ENCODE measurements at places on chromosomes 1 and 21.

- no peak for DNase-seq
Observed at GRCh38 chr1:77350012-77350770, 68.4 kb downstream of the AK5 start.

- DNase-seq: peak; percentile 89
Observed at GRCh38 chr1:36386265-36387140, 779 bp upstream of the STK40 start.

GRCh38 chr1:2783435-2784397 is 17.8 kb downstream of the TTC34 start:
- no peak for DNase-seq

DNA sequence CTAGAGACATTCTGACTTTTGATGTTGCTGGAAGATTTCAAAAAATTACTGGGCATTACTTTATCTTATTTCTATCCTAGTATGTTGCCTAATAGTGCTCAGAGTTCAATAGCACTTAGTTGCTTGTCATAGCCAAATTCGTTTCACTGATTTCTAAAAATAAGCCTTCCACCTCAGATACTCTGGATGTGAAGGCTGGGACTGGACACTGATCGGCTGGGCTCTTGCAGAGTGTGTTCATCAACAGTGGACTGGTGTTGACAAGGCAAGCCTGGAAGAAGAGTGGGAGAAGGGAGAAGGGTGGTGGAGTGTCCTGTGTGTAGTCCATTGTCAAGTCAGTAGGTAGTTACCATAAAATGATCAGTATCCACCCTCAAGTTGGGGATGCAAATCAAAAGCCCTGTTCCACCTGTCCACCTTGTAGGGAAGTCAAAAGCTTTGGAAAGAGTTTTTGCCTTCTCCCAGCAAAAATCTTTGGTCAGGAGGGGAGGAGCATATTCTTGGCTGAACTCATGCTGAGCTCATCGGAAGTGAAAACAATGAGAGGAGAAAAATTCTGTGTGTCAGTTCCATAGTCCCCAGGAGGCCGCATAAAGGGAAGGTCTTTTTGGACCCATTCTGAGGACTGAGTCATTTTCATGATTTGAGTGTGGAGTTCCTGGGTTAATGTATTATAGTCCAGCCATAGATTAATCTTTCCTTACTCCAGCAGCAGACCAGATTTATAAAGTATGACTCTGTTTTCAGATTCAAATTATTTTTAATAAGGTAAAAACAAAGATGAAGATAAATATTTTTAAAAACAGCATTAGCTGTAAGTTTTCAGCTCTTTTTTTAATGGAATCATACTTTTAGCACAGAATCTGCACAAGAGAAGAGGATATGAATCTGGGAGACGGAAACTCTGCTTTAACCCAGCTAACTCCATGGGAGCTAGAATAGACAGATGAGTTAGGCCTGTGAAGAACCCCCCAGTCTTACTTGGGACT is 99.5 kb upstream of the BMP8A start:
- DNase-seq: peak; percentile 28

- DNase-seq: no peak
Observed at GRCh38 chr1:51237351-51238033, 1.4 kb downstream of the RNF11 start.

DNA sequence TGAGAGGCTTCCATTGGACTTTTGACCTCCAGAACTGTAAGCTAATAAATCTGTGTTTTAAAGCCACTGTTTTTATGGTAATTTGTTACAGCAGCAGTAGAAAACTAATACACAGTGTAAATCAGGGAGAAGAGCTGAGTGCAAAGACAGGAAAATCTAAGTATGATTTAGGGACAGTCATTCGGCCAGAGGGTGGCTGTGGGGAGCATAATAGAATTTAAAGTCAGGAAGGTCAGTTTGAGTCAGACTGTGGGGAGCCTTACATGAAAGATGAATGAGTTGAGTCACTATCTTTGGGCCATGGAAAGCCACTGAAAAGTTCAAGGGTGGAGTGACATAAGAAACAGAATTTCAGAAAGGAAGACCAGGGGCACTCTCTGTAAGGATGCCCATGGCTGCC is 52.4 kb upstream of the SSX2IP start:
- DNase-seq: no peak

DNA sequence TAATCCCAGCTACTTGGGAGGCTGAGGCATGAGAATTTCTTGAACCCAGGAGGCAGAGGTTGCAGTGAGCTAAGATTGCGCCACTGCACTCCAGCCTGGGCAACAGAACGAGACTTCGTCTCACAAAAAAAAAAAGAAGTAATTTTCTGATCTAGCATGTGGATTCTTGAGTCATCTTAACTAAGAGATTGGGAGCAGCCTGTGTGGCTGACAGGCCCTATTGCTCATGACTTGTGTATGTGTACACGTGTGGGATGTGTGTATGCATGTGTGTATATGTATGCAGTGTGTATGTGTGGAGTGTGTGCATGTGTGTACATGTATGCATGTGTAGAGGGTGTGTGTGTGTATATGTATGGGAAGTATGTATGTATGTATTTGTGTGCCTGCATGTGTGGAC is 29.5 kb downstream of the DOP1B start:
- no peak for DNase-seq

DNA sequence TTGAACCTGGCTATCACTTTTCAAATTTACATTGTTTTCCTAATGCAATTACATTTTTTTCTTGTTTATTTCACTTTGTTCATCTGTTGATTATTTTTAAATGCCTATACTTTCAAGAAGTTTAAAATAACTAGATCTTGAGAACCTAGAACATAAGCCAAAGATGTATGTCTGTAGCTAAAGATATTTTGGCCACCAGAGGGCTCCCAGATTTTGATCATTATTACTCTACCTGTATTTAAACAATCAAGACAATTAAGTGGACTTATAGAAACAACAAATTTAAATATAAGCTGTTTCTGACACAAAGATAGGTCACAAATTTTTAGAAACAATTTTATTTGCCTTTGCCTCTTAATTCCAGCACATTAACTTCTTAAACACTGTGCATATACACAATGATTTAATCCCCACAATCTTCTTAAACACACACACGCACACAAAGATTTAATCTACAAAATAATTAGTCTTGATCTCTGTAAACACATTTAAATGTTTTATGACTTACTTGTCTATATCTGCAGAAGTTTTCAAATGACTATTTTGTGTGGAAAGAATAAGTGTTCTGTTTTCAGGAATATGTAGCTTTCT is 380.0 kb downstream of the DSCAM start:
- DNase-seq: no peak

DNA sequence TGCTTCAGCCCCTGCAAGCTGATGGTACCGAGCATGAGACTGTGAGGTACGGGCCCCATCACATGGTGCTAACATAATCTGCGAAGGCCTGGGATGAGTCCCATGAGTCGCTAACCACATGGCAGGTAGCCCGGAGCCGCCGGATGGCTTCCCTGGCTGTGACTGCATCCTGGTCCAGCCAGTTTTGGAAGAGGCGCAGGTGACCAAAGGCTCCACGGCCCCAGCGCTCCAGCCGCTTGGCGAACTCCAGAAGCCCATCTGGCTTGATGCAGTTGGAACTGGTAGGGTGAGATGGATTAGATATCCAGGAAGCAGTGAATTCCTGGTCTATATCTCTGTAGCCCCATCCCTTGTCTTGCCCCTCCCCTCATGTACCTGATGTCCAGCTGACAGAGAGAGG is 24.6 kb downstream of the LRRC41 start:
- DNase-seq: no peak

DNA sequence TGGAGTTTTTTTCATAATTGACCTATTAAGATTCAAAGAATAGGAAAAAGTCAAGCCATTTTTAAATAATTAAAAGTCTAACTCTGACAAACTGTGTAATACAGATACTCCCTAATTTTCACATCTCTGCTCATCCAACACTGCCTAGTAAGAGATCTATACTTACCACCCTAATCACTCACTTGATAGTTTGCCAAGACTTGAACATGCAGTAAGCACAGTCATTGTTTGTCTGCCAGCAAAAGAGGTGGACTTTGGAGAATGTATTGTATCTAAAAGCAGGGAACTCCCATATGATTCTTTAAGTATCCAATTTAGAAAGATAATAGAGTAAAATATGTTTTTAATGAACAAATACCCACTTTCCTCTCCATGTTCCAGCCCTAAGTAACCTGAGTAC is 15.5 kb downstream of the TMEM59 start:
- DNase-seq: no peak

- DNase-seq: no peak
Observed at GRCh38 chr1:162857850-162858249, 3.1 kb downstream of the CCDC190 start.

- DNase-seq: no peak
Observed at GRCh38 chr1:42844592-42845140, 1.7 kb upstream of the ZNF691 start.

DNA sequence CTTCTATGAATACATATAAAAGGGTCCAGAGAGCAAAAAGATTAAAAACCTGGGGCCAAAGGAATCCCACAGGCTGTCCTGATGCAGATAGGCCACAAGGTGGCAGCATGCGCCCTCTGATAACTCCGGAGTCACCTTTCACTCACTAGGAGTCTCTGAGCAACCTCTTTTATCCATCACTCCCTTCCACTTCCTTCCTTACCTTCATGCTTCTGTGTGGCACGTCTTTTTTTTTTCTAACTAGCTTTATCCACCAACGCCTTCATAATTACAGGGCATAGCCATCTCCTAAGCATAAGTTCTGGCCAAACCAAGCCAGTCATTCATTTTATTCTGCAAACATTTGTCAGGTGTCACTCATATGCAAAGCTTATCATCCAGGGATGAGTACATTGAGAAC is 3.9 kb upstream of the PGLYRP4 start:
- DNase-seq: peak; percentile 18

DNA sequence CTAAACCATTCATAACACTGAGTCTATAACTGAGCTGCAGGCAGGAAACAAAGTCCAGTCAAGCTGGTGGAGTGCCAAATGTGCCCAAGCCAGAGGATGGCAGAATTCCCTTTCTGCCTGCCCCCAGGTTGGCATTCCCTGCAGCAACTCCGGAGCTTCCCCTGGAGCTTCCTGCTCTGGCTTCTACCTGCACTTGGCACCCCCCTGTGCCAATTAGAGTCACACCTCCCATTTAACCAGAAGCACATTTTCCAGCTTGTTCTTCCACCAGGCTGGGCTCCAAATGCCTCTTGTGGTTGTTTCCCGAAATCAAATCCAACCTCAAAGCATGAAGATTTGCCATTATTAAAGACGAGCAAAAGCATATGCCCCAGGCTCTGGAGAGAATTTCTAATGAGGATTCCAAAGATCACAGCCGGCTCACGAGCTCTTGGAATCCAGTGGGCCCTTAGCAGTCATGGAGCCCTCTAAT is 294.5 kb downstream of the RRAGC start:
- no peak for DNase-seq

GRCh38 chr1:89466307-89466930 is 58.2 kb upstream of the LRRC8B start:
- DNase-seq: no peak

DNA sequence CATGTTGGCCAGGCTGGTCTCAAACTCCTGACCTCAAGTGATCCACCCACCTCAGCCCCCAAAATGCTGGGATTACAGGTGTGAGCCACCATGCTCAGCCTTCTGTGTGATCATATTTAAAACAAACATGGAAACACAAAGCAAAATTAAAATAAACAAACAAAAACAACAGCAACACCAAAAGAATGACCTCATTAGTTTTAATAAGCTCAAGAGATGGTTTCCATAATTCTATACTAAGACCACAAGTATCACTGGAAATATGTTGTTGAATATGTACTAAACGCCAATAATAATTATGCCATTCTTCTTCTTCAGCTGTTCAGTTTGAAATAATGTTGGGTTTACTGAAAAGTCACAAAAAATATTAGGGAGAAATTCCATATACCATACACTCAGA is 526.4 kb downstream of the LRRIQ3 start:
- DNase-seq: no peak

DNA sequence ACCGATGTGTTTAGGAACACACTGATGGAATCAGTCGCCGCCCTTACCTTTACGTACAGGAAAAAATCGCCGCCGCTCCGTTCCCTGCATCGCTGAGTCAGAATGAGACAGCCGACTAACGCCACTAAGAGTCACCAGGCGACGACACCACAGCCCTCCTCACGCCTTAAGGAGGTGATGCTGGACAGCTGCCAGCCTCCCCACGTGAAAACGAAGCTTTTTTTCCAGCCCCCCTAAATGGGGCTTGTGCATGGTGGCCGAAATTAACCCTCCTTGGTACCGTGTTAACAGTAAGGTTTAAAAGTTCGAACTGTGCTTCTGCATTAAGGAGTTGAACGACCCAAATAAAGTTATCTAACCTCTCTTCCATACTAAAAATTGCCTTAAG is 511 bp downstream of the DNTTIP2 start:
- no peak for DNase-seq

GRCh38 chr1:22363403-22364325 is 88.0 kb upstream of the ZBTB40 start:
- DNase-seq: no peak

- no peak for DNase-seq
Observed at GRCh38 chr1:16718908-16719533, 21.3 kb upstream of the RNU1-4 start.

GRCh38 chr1:99676876-99677275 is 31.0 kb downstream of the PALMD start:
- no peak for DNase-seq

DNA sequence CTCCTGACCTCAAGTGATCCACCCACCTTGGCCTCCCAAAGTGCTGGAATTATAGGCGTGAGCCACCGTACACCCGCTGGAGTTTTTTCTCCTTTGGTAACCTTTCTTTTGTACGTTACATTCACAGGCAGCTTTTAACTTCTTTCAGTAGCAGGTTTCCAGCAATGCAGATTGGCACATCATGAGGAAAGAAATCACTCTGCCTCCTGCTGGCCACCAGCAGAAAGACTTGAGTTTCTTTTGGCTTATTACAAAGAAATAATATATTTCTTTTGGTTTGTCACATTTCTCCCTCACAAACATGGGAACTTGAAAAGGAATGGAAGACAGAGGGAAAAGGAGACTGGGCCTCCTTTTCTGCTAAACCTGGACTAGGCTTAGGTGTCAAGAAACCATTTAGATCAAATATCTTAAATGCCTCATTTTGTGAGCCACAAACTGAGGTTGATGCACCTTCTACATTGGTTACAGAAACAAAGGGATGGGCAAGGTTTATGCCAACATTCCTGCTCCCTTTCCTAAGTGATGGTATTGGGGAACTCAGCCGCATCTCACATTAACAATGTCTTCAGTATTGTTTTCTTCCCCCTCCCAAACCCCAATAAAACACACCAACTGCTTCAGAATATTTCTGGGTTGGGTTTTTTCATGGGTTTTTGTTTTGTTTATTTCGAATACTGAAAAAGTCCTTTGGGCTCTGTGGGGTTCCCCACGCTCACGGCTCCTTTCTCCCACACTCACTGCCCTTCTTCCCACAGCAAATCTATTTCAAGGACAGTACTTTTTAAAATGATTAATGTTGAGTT is 7.7 kb downstream of the ENSA start:
- no peak for DNase-seq

GRCh38 chr1:162207862-162208261 is 138.4 kb downstream of the NOS1AP start:
- DNase-seq: no peak

DNA sequence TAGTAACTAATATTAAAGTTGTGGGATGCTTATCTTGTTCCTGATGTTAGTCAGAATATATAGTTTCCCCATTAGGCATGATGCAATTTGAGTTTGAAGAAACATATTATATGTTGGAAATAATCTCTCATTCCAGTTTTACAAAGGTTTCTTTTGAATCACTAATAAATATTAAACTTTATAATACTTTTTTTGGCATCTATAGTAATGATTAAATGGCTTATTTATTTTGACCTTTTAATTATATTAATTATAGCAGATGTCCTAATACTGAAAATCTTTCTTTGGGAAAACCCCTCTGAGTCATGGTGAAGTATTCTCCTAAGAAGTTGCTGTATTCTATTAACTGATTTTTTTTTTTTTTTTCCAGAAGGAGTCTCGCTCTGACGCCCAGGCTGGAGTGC is 28.5 kb upstream of the PTGS2 start:
- DNase-seq: no peak

All from amygdala (tissue), 56 donors.